SK-N-SH (cell line): ENCODE measurements at places on chromosomes 3 and 15.

GRCh38 chr3:182330646-182331045 is 462.7 kb upstream of the ATP11B start:
- no peak for DNase-seq

- DNase-seq: peak; percentile 87
Observed at GRCh38 chr15:75029378-75030022, 6.1 kb downstream of the PPCDC start.

- DNase-seq: no peak
Observed at GRCh38 chr3:123385001-123385401, 63.9 kb downstream of the ADCY5 start.

GRCh38 chr3:46375218-46375617 is 4.5 kb downstream of the CCR5 start:
- DNase-seq: no peak

DNA sequence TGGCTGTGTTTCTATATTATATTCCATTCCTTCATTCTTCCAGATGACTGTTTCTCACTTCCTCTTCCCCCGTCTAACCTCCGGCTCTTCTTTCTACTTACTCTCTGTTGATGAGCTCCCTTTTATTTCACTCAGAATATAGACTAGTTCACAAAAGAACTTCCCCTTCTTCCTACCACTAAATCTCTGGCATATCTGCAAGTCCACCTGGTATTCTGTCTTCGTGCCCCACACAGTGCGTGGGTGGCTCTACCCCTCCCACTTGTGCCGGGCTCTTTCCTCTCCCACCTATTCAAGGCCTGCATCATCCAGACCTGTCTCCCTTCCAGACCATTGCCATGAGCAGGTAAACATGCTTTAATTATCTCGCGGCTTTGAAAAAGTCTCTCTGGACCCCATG is 73.0 kb downstream of the SCN10A start:
- no peak for DNase-seq

DNA sequence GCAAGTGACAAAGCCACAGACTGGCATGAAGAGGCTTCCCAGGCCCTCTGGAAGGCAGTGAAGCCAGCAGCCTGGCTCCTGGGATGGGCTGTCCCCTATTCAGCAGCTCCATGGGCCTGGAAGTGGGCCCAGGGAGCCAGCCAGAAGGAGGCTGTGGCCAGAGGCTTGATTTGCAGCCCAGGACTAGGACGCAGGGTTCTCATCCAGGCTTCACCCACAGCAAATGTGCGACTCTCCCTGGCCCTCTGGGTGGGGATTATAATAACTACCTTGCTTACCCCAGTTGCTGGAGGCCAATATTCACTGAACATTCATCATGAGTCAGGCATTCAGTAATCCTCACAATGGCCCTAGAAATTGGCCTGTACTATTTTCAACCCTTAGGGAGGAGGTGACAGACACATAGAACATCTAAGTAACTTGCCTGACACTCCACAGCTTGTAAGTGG is 24.6 kb upstream of the SRP14 start:
- DNase-seq: no peak

- DNase-seq: no peak
Observed at GRCh38 chr15:21260966-21261395, 179.3 kb downstream of the POTEB3 start.

DNA sequence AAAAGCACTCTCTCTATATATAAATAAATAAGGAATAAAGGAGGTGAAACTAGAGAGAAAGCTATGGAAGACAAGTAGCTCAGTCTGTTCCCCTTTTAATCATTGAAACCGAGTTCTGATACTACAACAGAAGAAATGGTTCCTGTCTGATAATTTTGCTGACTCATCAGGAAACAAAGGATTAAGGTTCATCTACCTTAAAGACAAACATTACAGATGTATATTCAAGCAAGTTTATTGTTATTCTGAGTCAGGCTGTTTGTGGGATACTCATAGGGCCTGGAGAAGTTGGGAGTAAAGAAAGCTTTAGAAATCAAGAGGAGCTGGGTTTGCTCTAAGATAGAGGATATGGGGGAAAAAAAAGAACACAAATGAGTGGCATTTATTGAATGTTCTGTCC is 566.0 kb downstream of the ROBO2 start:
- no peak for DNase-seq

GRCh38 chr3:46671541-46672348 is 21.7 kb downstream of the ALS2CL start:
- peak; percentile 11 for DNase-seq

- DNase-seq: no peak
Observed at GRCh38 chr15:71515375-71516186, 294.8 kb upstream of the NR2E3 start.
